ENCODE measurements at places on chromosomes 2 and 18. TPM values are rescaled to one million over a fixed set of nuclear protein-coding genes. Genes with fewer than 3 reads are reported as not detected.

GRCh38 chr2:233451950-233452349 lies 97.7 kb downstream of the DGKD start:
- no peak for ATAC-seq

DNA sequence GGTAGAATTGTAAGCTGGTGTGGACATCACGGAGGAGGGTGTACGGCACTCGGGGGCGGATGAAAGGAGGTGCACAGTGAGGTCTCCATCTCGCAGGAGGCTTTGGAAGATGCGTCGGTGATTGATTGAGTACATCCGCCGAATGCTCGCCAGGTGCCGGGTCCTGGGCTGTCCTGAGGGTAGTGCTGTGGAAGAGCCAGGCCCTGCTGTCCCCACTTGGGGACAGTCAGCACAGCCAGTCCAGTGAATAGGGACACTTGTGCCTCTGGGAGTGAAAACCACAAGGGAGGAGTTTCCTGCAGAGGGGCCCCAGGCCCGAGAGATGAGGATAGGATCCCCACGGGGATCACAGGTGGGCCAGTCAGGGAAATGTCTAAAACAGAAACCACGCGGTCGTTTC lies 28.1 kb downstream of the MLPH start:
- ATAC-seq = no peak

GRCh38 chr2:774436-774835 lies 97.2 kb upstream of the TMEM18 start:
- ATAC-seq = no peak

The SERPINB12 gene
- not detected for total RNA-seq

- peak; percentile 60 for ATAC-seq
Observed at GRCh38 chr2:69013840-69014821, 1.2 kb downstream of the ANTXR1 start.

- ATAC-seq = no peak
Observed at GRCh38 chr2:105287692-105288091, 41.8 kb downstream of the TGFBRAP1 start.

The CXCR1 gene
- total RNA-seq = not detected

DNA sequence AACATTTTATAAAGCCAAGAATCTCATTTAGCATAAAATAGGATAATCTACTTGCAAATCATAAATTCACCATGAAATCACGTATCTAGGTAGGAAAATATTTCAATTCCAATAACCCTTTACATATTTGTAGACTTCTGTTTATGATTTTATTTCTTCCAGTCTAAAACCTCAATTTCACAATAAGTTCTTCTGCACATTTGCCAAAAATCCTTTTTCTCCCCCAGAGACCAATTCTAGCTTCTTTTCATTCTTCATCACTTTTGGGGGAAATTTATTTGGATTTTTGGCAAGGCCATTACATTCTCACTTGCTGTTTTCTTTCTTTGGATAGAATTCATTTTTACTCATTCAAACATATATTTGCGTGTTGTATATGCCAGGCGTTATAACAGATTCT lies 86.8 kb downstream of the SPRED2 start:
- no peak for ATAC-seq

- no peak for ATAC-seq
Observed at GRCh38 chr2:11711354-11711716, 35.1 kb upstream of the LPIN1 start.

DNA sequence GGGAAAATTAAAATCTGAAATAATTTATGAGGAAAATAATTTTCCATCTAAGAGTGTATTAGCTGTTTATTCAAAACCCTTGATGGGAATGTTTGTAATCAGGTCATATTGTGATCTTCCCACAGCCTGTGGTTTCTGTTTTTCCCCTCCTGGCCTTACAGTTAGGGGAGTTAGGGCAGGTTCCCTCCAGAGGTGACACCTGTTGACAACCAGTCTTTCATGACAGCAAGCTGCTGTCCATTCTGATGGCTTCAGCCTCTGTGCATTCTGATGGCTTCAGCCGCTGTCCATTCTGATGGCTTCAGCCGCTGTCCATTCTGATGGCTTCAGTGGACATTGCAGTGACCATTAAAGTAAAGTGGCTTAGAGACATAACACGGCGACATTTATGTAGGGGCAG lies 328.2 kb downstream of the GBX2 start:
- no peak for ATAC-seq

The PIK3C3 gene
- total RNA-seq = 53.7 TPM

DNA sequence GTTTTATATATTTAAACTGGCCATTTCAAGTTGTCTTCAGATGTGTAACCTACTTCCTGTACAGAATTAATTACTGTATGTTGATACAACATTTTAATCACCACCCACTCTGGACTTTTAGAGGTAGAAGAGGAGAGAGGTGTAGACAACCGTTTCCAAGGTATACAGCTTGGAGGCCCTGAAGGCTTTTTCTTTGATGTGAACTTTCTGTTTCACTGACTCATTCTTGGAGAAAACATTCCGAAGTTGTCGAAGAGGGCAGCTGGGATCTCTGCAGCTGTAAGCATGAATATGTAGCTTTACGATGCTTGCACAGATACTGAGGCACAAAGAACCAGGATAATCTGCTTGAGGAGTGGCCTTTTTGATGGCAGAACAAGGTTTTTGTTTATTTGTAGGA lies 137.0 kb downstream of the NCKAP5 start:
- no peak for ATAC-seq

The CTAGE1 gene
- total RNA-seq = not detected

The DNAJC10 gene
- total RNA-seq = 27.4 TPM

The APCDD1 gene
- total RNA-seq = not detected

- no peak for ATAC-seq
Observed at GRCh38 chr18:6013171-6013810, 118.0 kb upstream of the TMEM200C start.

DNA sequence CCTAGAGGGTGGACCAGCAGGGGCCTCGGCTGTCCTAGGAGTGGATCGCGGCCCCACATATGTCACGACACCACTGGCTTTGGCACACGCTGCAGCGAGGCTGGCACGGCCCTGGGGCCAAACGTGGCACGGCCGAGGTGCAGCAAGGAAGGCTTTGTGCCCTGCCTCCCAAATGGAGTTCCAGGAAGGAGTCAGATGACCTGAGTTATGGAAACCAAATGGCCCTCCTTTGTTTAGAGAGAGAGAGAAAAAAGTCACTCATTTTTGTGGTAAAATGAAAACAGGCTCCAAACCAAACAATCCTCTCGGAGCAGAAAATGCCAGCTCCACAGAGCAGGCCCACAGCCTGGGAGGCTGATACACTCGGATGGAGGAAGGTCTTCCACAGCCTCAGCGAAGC lies 105.6 kb downstream of the ANTXR1 start:
- ATAC-seq = no peak

- ATAC-seq = no peak
Observed at GRCh38 chr2:191927319-191927867, 80.5 kb upstream of the CAVIN2 start.

DNA sequence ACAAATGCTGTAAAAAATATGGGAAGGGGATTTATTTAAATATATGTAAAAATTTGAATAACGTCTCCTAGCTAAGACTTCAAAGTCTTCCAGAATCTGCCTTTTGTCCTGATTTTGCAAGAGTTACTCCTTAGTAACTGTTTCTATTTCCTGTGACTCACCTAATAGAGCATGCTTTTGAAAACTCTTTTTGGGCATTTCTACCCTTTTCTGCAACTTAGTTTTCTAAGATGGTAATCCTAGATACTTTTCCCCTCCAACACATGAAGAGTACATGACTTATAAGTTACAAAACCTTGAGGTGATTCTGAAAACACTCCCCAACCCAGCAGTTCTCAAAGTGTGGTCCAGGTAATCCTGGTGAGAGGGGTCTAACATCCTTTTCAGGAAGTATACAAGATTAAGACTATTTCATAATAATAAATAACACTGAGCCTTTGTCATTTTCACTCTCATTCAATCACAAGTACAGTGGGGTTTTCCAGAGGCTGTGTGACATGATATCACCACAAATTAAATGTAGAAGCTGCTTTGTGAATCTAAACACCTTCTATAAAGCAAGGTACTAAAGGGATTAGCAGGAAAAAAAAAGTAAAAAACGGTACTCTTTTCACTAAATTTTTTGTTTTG lies 31.9 kb downstream of the PPP4R3B start:
- ATAC-seq = peak; percentile 47

- no peak for ATAC-seq
Observed at GRCh38 chr18:44764863-44765262, 84.2 kb downstream of the SETBP1 start.

DNA sequence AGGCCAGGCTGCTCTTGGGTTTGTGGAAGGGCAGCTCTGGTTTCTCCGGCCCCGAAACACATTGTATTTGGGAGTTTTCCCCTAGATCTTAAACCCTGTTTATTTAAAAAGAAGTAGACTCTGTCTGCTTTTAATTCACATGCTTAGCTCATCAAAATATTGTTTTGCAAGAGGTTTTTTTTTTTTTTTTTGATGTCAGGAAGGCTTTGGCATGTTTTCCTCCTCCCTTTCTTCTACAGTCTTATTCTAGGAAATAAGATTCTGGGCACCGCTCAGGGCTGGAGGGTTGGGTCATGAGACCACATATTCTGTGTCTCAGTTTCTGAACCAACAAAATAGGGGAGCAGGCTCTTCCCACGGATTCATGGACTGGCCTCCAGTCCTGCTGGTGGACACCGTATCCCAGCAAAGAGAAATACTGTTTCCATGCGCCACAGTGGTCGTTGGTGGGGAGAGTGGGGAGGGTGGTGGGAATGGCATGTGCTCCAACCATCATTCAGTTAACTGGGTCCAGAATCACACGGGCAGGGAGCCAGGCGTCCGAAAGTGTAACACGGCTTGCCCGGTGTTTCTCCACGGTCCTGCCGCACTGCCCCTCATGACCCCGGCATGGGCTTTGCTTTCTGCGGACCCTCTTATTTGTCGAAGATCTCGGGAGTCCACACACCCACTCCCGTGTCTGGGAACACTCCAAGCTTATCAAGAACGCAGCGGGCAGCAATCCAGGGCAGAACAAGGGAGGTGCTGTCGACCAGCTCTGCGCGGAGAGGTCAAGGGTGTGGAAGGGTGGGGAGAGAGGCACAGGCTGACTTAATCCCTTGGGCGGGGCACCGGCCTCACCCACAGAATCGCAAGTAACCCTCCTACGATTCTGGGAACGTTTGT lies 176.7 kb downstream of the GLI2 start:
- ATAC-seq = no peak

DNA sequence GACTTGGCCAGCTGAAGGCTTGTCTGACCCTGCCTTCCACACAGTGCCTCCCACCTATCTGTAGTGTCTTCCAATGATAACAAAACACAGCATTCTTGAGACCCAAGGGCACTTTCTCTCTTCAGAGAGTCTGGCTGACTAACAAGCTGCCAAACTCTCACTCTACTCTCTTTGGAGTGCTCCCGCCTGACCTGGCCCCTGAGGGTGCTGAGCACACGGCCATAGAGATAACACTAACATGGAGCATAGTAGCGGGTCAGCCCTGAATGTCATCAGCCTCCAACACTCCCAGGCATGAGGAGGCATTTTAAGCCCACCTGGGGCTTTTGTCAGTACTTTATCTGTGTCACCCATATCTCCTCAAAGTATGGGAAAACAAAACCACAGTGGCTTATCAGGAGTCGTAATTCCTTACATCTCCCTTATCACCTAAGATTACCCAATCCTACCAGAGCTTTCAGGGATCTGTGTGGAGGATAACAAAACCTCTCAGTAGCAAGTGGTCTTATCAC lies 160.3 kb upstream of the TCF4 start:
- ATAC-seq = no peak

GRCh38 chr2:148560496-148560895 lies 84.1 kb upstream of the EPC2 start:
- no peak for ATAC-seq

DNA sequence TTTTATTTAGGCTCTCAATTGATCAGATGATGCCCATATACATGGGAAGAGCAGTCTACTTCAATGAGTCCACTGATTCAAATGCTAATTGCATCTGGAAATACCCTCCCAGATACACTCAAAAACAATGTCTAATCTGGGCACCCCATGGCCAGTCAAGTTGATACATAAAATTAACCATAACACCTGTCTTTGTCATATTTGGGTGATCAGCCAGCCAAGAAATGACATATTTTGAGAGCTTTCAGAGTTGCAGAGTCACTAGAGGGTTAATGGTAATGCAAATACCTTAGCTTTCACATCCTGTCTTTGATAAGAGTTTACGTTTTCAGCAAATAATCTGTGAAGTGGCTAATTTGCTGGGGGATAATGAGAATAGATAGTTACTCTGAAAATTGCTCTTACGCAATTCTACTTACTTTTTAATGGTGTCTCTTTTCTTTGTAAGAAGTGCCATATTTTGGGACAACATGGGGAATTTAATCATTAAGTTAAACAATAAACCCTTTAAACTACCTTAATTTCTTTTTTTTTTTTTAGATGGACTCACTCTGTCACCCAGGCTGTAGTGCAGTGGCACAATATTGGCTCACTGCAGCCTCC lies 49.1 kb downstream of the CCDC195 start:
- no peak for ATAC-seq

GRCh38 chr2:45180033-45180746 lies 170.9 kb upstream of the SIX2 start:
- ATAC-seq = no peak

DNA sequence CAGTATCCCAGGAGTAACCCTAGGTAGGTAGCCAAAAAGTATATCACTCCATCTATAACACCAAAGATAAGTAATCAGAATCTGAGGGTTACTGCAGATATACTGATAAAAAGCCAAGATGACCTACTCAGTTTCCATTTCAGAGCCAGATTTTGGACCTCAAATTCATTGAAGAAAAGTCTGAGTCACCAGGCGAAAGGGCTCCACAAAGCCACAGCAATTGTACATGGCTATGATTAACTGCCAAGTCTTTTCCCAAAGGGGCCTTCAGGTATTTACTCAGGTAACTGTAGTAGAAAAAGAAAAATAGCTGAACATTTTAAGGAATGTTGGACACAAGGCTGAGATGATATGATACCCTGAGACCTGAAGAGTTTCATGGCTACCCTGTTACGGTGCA lies 75.6 kb upstream of the KCNH7 start:
- no peak for ATAC-seq

GRCh38 chr2:53473775-53474311 lies 293.8 kb upstream of the CHAC2 start:
- ATAC-seq = no peak

DNA sequence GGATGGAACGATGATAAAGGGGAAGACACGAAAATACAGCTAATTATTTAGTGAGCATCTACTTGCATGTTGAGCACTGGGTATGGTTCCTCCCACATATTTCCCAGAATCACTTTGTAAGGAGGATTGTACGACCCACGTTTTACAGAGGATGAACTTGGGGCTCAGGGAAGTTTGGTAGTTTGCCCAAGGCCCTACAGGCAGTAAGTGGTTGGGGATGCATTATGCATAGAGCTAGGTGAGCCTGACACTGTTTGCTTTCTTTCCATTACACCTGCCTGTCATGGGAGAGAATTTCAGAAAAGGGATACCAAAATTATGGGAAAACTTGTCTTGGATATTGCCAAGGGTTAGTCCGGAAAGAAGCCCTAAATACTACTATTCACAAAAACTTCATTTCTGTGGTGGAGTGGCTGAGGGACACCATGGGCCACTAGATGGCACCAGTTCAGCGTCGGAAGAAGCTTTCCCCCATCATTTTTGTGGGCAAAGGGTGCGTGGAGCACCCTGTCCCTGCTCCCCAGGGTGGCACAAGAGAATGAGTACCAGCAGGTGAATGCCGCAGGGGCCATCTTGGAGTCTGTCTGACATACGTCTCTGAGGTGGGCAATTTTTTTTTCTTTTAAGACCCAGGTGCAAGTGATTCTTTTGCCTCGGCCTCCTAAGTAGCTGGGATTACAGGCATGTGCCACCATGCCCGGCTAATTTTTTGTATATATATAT lies 23.5 kb upstream of the C18orf32 start:
- peak; percentile 52 for ATAC-seq

Data from activated T-helper 17 cell treated with anti-CD3 and anti-CD28 coated beads, Interleukin-2, amount 50 U/mL, for 72 hours (primary cell).